ENCODE measurements at places on chromosomes 12 and 14. TPM values are rescaled to one million over a fixed set of nuclear protein-coding genes. Genes with fewer than 3 reads are reported as not detected.

IQSEC3 gene
- total RNA-seq, result 0.19 TPM

- DNase-seq, result no peak
Measured at GRCh38 chr12:98217257-98217656, 298.1 kb upstream of the TMPO start.

DNA sequence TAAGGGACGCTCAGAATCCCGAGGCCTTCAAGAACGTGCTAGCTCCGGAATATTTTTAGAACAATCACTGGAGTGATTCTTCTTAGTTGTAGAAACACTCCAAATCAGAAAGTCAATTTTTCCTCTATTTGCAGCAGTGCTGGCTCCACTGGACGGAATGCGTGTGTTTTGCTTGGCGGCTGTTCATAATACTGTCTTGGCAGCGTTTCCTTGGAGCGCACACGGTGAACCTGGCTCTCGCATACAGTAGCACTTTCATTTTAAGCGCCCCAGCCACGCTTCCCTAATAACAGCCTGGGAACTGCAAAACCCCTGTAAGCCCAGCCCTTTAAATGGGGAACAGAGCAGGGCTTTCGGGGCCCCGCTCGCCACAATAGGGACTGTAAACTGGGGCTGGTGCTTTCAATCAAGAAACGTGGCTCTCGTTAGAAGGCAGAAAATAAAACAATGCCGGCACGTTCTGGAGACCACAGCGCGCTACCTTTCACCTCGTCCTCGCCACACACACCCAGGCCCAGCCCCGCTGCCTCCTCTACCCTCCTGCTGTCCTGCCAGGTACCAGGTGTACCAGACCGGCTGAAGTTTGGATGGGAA is 79.9 kb downstream of the BCL11B start:
- DNase-seq, result no peak

ARF6 gene
- total RNA-seq, result 58.8 TPM

DNA sequence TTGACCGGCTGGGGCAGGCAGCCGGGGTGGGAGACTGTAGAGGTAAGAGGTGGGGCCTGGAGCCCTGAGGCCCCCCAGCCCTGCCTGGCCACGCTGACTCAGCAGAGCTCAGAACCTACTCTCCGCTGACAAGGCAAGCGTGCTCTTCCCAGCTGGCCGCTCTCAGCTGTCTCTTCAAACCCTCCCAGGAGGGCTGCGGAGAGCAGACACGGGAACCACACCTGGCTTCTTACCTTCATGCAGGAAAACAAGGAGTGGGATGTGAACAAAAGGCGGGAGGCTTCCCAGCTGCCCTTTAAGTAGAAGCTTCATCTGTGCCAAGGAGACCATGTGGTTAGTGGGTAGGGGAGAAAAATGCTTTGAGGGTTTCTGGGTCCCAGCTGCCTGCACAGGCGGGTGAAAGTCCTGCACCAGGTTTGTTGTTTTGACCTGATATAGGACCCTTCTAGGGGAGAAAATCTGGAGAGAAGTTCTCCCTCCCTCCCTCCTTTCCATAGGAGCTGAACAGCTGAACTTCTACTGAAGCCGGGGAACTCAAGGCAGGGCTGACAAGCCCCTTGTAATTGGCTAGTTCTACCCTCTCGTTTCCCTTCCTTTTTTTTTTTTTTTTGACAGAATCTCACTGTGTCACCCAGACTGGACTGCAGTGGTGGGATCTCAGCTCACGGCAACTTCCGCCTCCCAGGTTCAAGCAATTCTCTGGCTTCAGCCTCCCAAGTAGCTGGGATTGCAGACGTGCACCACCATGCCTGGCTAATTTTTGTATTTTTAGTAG is 12.8 kb upstream of the TESC start:
- no peak for DNase-seq

FAM222A gene
- 17.4 TPM for total RNA-seq

C12orf76 gene
- total RNA-seq, result 10.8 TPM

OR4K14 gene
- total RNA-seq, result not detected

DNA sequence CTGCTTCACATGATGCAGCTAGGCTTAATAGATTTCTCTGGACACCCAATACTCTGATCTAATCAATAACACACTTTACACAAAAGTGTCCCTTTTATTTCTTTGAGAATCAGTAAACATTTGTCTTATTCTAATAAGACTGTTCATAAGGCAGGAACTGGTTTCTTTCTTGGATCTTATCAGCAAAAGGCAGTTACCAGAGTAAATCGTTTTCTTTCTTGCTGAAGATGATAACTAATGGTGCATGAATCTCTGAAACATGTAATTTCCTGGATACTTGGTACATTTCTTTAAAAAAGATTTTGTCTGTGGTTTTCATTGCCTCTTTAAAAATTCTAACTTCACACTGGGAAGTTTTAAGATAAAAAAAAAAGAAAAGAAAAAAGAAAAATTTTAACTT is 39.6 kb downstream of the WIF1 start:
- DNase-seq, result no peak

GRCh38 chr12:120064054-120064940 is 52.3 kb downstream of the RAB35 start:
- DNase-seq, result peak; percentile 74

HIGD1C gene
- total RNA-seq, result not detected

- no peak for DNase-seq
Measured at GRCh38 chr12:64733857-64734256, 25.3 kb downstream of the GNS start.

SOAT2 gene
- 9.7 TPM for total RNA-seq

G2E3 gene
- 23.0 TPM for total RNA-seq

GRCh38 chr14:77184396-77185092 is 2.9 kb downstream of the TMEM63C start:
- DNase-seq, result peak; percentile 59

DNA sequence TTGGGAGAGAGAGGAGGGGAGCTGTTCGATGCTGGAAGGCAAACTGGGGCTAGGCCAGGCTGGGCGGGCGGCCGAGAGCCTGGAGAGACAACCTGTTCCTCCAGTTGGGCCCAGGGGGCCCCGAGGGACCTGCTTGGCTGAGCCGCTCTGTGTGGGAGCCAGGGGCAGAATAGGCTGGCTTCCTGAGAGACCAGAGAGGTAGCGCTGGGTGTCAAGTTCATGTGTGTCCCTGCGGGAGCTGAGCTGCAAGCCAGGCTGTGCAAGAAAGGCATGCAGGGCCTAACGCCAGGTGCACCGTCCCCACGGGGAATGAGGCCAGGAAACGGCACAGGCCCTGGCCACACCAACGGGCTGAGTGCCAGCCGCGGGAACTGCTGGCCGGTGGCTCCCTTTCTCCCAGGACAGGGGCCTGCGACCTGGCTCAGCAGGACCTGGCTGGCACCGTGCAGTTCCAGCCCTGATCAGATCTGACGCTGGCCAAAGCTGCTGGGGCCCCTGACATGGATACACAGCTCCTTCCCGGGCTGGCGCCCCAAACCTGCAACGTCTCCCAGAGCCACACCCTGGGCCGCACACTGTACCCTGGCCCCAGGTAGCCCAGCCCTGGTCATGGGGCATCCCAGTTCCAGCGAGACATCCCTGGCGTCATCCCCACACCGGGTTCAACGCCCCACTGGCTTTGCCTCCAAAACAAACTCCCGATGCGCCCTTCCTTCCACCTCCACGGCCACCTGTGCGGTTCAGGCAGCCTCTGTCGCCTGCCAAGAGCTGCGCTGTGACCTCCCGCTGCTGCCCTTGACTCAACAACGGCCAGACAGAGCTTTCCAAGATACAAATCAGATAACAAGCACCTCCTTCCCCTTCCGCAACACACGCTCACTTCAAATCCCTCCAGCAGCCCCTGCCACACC is 65.0 kb downstream of the RFLNA start:
- DNase-seq, result no peak

KRT71 gene
- 1.5 TPM for total RNA-seq

PDE3A gene
- total RNA-seq, result 0.44 TPM

TAS2R46 gene
- 2.3 TPM for total RNA-seq

DNA sequence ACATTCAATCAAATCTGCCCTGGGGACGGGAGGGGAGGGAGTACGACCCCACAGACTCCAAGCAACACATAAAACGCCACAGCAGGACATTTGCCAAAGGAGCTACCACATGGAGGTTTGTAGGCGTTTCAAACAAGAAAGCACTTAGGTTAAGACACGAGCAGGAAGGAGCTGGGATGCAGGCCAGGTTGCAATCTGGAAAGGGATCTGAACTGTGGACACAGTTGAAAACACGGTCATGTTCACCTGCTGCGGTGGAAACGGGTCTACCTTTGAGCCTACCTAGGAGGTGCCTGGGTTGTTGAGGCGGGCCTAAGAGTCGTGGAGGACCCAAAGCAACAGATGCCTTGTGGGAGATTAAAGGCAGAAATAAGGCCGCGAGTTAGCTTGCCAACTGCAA is 18.4 kb downstream of the PRKAB1 start:
- no peak for DNase-seq

GPR65 gene
- total RNA-seq, result not detected

DNA sequence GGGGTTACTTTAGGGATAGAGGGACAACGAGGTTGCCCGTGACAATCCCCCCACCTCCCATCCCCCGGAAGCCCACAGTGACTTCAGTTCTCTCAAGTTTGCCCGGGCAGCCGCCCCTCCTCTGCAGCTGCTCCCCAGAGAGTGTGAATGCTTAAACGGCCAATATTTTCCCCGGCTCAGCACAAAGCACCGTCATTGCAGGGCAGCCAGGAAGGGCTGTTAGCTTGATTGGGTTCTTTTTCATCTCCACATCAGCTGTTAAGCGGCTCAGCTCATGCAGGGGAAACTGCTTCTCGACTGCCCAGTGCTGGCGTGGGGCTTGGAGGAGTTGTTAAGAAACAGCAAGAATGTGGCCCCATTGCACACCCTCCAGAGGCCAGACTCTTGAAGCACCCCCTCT is 120.5 kb upstream of the NCOR2 start:
- no peak for DNase-seq

DNA sequence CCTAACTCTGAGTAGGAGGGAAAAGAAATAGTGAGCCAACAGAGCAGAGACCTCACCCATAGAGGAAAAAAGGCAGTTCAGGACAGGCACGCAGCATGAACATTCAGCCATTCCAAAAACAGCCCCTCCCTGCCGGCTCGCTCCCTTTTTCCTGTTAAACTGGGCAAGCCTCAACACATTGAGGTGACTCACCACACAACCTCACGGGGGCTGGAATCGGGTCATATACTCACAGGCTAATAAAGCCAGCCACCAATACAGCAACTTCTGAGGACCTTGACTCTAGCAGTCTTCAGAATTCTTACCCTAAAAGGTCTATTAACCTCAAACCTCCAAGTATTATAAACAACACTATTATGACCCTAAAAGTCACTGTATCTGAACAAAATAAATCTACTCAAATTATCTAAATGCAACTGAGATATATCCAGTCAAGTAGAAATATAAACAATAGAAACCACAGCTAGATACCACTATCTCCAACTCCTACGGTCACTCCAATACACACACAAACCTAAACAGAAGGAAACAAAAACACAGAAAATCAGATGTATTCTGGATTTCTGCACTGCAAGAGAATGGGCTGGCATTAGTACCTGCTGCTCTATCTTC is 6.3 kb downstream of the YBX3 start:
- DNase-seq, result peak; percentile 79

GRCh38 chr12:108728820-108729611 is 2.3 kb downstream of the CORO1C start:
- DNase-seq, result no peak

- no peak for DNase-seq
Measured at GRCh38 chr12:128259556-128260070, 7.4 kb upstream of the TMEM132C start.

- DNase-seq, result no peak
Measured at GRCh38 chr12:77060136-77060882, 5.1 kb downstream of the E2F7 start.

- DNase-seq, result peak; percentile 91
Measured at GRCh38 chr12:7959701-7960121, 23.7 kb upstream of the SLC2A3 start.

DNA sequence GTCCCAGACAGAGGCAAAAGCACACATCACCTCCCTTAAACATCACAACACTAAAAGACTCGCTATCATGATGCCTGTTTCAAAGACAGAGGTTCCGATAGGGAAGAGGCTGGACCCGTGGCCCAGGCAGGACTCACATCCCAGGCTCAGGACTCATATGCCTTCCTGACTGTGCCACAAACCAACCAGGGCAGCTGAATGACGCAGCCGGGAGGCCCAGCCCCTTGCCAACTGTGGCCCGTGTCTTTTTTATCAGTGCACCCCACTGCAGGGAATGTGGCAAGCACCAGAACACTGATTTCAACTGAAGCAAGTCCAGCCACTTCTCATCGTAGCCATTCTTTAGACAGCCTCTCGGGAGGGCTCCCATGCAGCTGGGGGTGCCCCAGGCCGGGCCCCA is 132.3 kb downstream of the KSR2 start:
- no peak for DNase-seq

- DNase-seq, result no peak
Measured at GRCh38 chr12:113173081-113173698, 12.1 kb downstream of the DDX54 start.

AMDHD1 gene
- 0.32 TPM for total RNA-seq

GRCh38 chr14:88013750-88014349 is 8.9 kb downstream of the GPR65 start:
- DNase-seq, result peak; percentile 76

PLA2G1B gene
- total RNA-seq, result not detected

HOTAIR gene
- 1.6 TPM for total RNA-seq

- DNase-seq, result no peak
Measured at GRCh38 chr12:9880532-9881078, 684 bp upstream of the KLRF2 start.

All from Caco-2 (cell line).